ENCODE measurements at places on chromosomes 12 and 14.

DNA sequence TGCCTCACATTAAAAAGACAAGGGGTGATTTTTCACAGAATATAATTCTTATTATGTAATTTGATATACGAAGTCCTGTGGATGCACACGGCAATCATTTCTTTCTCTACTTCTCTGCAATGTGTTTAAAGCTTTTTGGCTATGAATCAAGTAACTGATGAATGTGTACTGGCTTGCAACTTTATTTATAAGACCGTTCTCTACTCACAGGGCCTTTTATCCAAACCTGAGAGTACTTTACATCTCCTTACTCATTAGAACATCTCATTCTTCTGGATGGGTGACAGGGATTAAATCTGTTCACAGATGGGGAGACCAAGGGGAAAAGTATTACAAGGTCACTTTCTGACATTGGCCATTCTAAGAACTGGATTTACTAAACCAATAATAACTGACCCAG is 215.8 kb upstream of the DIO2 start:
- DNase-seq, result no peak

DNA sequence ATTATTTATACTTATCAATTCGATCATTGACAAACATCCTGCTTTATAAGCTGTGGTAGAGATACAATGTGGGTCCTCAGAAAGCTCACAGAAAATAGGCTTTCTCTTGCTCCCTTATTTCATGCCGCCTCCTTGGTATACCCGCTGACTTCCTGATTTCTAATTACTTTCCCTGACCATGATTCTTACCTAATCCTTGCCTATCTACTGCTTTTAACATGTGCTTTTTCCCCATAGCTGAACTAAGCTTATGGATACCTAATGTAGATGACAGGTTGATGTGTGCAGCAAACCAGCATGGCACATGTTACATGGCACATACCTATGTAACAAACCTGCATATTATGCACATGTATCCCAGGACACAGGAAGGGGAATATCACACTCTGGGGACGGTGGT is 65.1 kb downstream of the ITPR2 start:
- no peak for DNase-seq

- no peak for DNase-seq
Measured at GRCh38 chr12:41545761-41546160, 357.6 kb downstream of the PDZRN4 start.

GRCh38 chr14:90454041-90455000 is 57.5 kb downstream of the CALM1 start:
- no peak for DNase-seq

- DNase-seq, result no peak
Measured at GRCh38 chr14:39488600-39488999, 56.4 kb upstream of the FBXO33 start.

DNA sequence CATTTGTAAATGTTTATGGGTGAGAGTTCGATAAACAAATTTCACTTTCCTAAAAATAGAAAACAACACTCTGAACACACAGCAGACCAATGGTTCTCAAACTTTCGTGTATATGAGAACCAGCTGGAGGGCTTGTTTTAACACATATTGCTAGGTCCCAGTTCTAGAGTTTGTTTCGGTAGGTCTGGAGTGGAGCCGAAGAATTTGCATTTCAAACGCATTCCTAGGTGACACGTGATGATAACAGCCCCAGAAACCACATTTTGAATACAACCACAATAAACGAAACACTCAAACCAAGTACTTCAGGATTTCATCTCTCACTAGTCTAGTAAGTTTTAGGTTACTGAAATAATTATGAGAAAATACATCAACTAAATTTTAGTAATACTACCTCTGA is 17.1 kb downstream of the SEC23A start:
- no peak for DNase-seq

DNA sequence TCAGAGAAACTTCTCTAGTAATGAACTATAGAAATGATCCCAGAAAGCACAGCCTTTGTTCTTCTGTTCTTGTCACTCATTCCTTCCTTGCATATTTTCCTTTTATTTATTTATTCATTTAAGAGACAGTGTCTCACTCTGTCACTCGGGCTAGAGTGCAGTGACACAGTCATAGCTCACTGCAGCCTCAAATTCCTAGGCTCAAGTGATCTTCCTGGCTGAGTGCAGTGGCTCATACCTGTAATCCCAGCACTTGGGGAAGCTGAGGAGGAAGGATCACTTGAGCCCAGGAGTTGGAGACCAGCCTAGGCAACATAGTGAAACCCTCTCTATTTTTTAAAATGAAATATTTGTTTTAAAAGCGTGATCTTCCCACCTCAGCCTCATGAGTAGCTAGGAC is 11.5 kb downstream of the TECPR2 start:
- no peak for DNase-seq

GRCh38 chr14:102315121-102315520 is 4.4 kb upstream of the ZNF839 start:
- DNase-seq, result no peak

DNA sequence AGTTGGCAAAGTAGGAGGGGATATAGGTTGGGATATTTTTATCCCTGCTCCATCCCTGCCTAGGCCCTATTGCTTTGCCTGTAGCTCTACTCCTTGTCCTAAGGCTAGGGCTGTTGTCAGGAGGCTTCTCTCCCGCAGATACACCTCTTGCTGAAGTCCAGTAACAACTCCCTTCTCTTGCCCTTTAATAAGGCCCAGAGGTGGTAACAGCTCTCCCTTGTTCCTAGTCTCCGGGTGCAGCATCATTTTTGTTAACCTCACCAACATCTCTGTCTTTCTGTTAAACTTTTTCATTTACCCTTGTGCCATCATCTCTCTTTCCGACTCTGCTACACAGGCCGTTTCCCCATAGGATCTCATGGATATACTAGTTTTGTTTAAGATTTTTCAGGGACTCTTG is 6.3 kb downstream of the ASCL1 start:
- DNase-seq, result no peak

- no peak for DNase-seq
Measured at GRCh38 chr12:49966511-49967041, 4.9 kb downstream of the AQP5 start.

GRCh38 chr12:87766044-87766443 is 263.2 kb downstream of the C12orf50 start:
- DNase-seq, result no peak

- no peak for DNase-seq
Measured at GRCh38 chr12:112828541-112828940, 37.0 kb downstream of the RPH3A start.

GRCh38 chr12:47821346-47821706 is 1.6 kb upstream of the HDAC7 start:
- no peak for DNase-seq

GRCh38 chr12:124171231-124171979 is 123.5 kb upstream of the RFLNA start:
- no peak for DNase-seq

DNA sequence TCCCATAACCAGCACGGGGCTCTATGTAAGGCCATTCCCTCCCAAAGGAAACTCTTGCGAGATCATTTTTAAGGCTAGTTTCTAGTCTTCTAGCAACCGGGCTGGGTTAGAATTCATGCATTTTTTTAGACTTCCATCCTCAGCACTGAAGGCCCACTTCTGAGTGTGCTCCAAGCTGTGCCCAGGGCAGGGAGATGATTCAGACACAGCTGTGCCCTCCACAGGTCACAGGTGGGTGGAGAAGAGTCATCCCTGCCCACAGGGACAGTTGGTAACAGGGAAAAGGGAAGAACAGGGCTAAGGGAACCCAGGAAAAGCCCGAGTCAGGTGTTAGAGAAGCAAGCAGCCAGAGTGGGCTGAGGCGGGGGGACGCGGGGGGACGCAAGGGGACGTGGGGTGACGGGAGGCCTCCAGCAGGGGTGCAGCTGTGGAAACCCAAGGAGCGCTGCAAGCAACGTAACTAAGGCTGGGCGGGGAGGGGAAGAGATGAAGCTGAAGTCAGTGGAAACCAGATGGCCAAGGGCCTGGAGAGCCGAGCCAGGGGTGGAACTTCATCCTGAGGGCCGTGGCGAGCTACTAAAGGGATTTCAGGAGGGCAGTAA is 27.2 kb upstream of the PPP2R5C start:
- DNase-seq, result no peak

GRCh38 chr14:72155379-72155993 is 223.3 kb downstream of the RGS6 start:
- no peak for DNase-seq

DNA sequence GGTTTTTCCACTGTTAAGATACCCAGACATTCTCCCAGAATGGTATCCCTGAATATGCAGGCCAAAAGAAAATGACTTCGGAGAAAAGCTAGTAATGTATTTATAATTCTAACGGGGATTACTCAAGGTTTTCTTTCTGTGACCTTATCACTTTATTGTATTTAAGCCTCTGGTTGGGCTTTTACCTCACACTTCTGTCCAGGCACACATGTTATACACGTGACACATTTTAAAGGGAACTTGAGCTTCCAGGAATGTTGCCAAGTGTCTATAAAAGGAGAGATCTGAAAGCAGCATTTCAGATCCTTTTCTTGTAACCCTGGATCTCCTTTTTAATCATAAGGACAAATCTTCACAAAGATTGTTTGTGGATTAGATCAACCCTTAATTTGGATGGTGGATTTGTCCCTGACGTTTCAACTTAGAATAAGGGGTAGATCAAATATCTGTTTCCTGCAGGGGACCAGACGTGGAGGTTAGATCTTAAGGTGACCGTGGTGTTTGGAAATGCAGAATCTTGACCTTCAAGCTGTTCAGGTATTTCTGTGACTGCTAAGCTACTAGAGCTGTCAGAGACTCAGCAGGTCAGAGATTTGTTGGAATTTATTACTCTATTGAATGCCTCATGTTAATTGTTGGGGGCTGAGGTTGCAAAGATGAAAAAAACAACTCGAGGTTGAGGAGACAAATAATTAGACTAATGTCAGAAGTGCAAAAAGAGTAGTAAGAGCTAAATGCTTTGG is 1.5 kb downstream of the CIPC start:
- DNase-seq, result no peak

DNA sequence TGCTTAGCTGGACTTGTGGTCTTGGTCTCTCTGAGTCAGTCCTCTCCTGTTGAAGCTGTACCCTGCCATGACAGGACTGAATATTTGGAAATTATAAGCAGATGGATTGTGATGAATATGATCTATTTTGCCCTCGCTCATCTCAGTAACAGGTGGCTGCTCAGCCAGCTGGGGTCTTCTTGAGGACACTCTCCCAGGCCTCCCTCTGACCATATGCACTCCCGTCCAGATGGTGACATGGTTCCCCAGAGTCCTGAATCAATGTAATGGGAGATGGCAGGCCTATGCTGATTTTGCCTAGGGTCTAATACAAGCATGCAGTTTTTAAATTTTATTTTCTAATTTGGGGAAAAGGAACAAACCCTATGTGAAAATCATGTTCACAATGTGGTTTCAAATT is 63.1 kb upstream of the TRHDE start:
- DNase-seq, result no peak

GRCh38 chr12:110943373-110943772 is 23.0 kb upstream of the MYL2 start:
- no peak for DNase-seq

GRCh38 chr14:88870777-88871176 is 46.3 kb downstream of the TTC8 start:
- DNase-seq, result no peak

DNA sequence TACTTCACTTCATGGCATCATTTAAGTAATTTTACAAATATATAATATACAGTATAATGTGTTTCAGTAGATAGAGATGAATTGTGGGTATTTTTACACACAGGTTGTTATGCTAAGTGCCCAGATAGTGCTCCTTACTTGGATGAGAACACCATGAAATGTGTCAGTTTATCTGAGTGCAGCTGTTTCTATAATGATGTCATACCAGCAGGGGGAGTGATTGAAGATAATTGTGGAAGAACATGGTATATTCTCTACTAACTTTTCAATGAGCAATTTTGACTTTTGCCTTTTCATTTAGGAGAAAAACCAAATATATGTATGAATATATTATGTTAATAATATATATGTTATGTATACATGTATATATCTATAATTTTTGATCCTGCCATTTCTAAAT is 221.6 kb downstream of the LRRK2 start:
- no peak for DNase-seq

DNA sequence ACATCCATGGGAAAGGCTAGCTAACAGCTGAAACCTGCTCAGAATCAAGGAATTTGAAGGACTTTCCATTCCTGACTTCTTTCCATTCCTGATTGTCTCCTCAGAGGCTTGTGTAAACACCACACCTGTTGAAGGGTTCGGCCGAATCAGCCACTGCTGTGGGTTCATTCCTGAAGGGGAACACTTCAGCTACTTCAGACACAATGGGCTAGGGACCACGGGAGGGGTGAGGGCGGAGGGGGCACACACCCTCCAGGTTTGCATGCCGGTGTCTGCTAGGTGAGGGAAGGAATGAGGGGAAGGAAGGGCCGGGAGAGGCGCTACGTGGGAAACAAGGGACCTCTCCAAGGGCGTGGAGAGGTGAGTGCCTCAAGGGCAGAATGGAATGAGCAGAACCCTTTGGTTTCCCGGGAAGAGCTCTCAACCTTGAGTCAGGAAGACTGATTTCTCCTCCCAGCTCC is 1.3 kb downstream of the GPRC5A start:
- DNase-seq, result no peak

- DNase-seq, result no peak
Measured at GRCh38 chr14:42872786-42873185, 1266.1 kb downstream of the LRFN5 start.

DNA sequence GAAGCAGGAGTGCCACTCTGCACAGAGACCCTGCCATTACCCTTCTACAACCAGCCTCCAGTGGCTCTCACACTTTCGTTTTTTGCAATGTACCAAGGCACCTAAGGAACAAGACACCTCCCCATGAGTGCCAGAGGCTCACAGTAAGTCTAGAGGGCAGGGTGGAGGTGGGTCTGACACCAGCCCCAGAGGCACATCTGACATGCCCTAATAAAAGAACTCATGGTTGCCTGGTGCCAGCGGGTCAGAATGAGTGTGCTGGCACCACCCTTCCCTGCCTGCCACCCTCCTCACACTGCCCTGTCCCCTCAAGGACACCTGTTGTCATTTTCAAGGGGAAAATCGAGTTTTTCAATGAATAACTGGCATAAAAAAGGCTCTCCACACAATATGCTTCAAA is 161.2 kb downstream of the FOXN3 start:
- peak; percentile 69 for DNase-seq

- no peak for DNase-seq
Measured at GRCh38 chr12:61821381-61821780, 438.8 kb upstream of the USP15 start.

- no peak for DNase-seq
Measured at GRCh38 chr12:53793221-53793620, 41.4 kb upstream of the CISTR start.

DNA sequence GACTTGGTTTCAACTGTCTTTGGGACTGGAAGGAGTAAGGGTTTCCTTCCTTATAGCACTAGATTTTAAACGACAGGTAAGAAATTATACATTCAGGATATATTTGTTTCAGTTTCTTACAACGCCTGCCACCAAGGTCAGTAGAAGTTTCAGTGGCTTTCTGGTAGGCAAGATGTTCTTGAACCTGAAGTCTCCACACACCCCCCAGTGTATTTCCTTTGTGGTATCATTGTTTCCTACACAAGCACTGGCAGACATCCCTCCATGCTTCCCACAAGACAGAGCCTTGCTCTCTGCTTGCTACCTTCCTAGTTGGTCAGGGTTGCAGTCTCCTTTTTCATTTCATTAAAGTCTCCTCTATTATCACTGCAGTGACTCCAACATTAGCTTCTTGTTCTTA is 283.1 kb downstream of the FLRT2 start:
- no peak for DNase-seq

- no peak for DNase-seq
Measured at GRCh38 chr12:52347551-52348510, 19.4 kb downstream of the KRT85 start.

- no peak for DNase-seq
Measured at GRCh38 chr14:74599321-74599761, 12.7 kb downstream of the LTBP2 start.

Data from gastrocnemius medialis (tissue), 4 donors.